ENCODE measurements at places on chromosomes 1 and 21.

GRCh38 chr1:212816567-212817278 is 25.0 kb downstream of the TATDN3 start:
- peak; percentile 72 for DNase-seq

DNA sequence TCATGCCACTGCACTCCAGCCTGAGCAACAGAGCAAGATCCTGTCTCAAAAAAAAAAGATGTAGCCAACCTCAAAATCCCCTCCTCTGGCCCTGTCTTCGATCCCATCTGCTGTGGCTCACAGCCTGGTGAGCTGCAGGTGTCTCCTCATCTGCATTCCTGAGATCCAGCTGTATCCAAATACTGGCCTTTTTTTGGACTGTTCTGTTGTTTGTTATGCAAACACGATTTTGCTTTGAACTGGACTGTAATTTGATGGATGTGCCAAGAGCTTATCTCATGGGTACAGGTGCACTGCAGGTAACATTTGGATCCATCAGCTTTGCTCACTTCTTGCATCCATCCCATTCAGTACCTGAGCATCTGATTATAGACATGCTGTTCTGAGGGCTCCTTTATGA is 14.1 kb upstream of the FAM43B start:
- no peak for DNase-seq

- DNase-seq = no peak
These were observed 48.8 kb downstream of the DR1 start for GRCh38 chr1:93394514-93394913.

GRCh38 chr1:179921981-179922872 is 32.4 kb upstream of the CEP350 start:
- no peak for DNase-seq

DNA sequence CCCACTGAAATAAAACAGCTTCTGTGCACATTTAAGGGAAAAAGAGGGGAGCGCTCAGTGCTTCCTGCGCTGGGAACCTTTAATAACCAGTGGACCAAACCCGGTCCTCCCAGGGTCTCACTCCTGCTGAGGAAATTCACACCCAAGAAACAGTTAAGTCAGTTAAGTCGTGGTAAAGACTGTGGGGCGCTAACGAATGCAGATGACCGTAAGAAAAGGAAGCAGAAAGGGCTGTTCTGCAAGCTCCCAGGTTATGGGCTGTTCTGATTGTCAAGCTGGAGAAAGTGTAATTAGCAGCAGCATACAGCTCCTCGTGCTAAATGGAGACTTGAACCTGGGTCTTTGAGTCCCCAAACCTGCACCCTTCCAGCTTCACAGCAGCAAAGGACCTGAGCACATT is 536.6 kb downstream of the NPHP4 start:
- no peak for DNase-seq

DNA sequence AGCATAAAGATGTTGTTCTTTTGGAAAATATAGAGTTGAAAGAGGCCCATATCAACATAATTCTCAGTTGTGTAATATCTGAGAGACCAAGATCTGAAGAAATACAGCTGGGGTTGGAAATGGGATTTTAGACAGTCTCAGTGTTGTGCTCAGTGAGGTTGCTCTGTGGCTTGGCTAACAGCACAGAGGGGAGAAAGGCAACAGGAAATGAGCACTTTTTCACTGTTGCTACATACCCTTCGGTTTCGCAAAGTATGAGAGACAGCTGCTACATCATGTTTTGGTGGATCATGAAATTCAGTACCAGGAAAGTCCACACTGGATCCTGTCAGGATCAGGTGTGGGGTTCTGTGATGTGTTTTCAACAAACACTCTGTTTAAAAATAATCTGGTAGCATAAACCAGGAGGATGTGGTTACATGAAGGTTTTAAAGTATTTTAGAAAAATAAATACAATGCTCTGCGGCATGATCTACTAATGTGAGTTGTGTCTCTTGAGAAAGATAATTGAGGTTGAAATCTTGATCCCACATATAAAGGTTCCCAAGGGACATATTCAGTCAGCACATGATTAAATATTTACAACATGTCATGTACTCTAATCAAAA is 7.0 kb upstream of the GPR88 start:
- no peak for DNase-seq

DNA sequence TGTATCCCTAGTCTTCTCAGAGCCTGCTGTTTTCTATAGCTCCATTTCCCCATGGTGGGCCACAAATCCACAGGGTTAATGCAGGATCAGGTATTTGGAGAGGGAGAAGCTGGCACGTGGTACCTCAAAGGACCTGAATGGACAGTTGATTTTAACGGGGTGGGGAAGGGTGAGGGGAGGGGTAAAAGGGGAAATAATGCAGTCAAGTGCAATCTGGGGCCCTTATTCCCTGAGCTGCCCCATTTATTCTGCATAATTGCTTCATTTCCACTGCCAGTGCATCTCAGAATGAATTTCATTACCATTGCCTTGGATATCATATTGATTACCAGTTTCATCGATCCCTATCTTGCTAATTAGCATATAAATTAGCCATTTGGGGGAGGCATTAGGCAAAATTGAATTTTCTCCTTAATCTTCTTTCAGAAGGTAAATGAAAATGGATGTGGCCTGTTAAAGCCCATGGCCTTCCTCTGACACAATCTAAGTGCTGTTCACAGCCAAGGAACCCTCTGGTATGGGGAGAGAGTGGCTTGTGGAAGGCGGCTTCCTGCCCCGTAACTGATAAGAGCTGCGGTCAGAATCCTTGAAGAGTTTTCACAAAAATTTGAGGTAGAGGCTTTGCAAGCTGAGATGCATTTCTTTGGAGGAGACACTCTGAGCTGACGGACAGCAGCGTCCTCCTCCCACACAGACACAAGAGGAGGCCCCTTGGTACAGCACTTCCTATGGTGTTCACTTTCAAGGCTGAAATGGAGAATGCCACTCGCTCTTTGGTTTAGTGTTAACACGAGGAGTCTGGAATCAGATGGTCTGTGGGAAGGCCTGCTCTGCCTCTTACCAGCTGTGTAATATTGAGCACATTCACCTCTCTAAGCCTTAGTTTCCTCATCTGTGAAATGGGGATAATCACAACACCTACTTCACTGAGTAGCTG is 34.4 kb downstream of the PHC2 start:
- no peak for DNase-seq

DNA sequence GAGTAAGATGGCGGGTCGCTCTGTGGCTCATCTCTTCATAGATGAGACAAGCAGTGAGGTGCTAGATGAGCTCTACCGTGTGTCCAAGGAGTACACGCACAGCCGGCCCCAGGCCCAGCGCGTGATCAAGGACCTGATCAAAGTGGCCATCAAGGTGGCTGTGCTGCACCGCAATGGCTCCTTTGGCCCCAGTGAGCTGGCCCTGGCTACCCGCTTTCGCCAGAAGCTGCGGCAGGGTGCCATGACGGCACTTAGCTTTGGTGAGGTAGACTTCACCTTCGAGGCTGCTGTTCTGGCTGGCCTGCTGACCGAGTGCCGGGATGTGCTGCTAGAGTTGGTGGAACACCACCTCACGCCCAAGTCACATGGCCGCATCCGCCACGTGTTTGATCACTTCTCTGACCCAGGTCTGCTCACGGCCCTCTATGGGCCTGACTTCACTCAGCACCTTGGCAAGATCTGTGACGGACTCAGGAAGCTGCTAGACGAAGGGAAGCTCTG is 2.4 kb downstream of the TNFAIP8L2 start:
- DNase-seq = no peak

DNA sequence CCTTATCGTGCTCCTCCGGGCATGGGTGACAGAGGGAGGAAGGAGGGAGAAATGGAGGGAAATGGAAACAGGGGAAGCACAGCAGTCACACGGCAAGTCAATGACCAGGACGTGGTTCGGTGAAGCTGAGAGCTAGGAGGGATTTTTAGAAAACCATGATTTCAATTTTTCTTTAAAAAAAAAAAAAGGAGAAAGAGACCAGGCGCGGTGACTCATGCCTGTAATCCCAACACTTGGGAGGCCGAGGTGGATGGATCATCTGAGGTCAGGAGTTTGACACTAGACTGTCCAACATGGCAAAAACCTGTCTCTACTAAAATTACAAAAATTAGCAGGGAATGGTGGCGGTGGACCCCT is 776 bp upstream of the TNFRSF9 start:
- DNase-seq = no peak
